Stimulated activated CD4-positive, alpha-beta T cell treated with anti-CD3 and anti-CD28 coated beads, TNF-alpha, amount 100 ng/mL, for 1 hour (primary cell): ENCODE measurements at places on chromosomes 11 and 22.

DNA sequence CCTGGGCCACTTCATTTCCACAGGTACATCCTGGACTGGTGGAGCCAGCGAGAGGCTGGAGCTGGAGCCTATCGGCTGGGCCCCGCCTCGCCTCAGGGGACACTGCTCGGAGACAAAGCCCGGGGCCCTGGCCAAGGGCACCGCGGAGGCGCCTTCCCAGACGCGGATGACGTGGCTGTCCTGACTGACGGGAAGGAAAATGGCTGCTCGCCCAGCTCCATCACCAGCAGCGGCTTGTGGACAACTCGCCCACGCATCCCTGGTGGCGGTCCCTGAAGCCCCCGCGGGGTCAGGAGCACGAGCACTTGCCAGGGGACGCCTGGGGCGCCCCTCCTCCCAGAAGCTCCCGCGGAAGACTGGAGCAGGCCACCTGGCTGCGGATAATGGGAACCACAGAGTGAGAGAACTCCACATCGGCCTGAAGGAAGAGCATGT, 49.6 kb downstream of the CECR2 start:
- DNase-seq = no peak

DNA sequence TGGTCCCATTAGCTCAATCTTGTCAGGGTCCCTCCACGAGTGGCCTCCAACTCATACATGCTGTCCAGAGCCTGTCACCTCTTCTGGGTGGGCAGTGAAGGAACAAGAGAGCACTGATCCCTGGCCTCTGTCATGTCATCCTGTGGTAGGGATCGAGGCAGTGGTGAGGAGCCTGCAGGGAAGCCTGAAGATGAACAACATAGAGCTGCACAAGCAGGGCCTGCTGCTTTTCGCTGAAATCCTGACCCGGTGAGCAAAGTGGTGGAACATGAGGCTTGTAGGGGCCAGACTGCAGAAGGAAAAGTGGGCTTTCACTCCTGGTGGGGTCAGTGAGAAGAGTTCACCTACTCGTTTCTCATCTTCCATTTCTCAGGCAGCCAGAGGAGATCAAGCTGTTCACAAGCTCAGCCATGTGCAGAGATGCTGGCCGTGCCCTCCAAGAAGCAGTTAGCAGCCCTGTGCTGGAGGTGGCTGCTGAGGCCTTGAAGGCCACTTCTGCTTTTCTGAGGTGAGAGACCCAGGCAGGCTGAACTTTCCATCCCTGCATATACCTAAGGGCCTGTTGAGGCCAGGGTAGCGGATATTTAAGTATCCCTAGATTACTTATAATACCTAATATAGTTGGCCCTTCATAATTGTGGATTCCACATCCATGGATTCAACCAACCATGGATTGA, 32.9 kb downstream of the MEI1 start:
- no peak for DNase-seq

GRCh38 chr11:122271745-122272144, 155.7 kb upstream of the BLID start:
- DNase-seq = no peak

DNA sequence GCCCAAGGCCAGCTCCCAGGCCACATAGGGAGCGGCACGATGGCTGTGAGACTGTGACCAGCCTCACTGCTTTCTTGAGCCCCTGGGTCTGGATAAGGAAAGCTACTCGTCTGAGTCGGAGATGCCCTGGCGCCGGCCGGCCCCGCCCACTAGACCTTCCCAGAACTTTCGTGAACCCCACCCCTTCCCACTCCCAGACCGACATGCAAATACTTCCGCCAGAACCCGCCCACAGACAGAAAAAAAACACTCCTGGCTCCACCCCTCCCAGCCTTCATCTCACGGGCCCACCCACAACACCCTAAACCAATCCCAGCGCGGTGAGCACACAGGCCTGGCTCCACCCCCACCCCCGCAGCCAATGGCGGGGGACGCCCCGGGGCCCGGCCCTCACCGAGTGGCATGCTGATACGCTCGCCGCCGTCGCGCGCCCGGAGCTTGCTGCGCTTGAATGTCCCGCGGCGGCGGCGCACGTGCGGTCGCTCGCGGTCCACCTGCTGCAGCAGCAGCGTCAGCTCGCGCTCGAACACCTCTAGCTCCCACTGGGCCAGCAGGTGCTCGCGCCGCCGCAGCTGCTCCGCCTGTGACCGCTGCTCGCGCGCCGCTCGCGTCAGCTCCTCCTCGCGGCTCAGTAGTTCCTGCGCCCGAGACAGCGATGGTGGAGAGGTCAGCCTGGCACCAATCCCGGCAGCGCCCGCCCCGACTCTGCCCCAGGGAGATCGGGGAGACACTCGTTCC, 7.0 kb downstream of the MAP3K11 start:
- DNase-seq = no peak

DNA sequence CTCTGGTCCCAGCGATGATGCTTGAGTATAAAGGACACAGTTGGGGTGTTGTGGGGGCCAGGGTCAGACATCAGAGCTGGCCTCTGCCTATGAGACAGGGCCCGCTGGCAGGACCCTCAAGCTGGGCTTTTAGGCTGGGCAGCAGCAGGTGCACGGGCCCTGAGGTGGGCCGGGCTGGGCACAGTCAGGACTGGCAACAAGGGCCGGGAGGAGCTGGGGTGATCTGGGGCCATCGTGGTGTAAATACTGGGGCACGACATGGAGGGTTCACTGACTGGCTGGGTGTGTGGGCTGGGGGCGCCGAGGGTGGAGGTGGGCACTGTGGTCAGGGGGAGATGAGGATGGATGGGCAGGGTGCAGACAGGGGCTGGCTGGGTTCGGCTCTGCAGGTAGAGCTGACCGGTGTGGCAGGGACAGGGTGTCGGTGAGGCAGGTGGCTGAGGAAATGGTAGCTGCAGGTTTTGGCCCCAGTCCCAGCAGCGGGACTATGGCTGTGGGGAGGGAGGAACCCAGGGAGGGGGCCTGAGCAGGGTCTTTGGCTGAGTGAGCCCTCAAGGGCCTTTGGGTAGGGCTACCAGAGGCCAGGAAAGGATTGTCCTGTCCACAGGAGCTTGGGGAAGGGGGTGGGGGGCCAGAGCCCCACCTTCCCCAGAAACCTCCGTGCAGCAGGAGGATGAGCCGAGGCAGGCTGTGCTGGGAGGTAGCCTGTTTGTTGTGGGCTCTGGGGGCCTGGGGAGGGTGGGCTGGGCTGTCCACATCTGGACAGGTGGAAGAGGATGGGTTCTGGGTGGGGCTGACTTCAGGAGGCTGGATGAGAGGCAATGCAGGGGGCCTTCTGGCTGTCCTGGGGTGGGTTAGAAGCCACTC, 81.4 kb downstream of the KCNQ1 start:
- no peak for DNase-seq

GRCh38 chr22:29245626-29246385, 22.0 kb downstream of the RHBDD3 start:
- peak; percentile 54 for DNase-seq

DNA sequence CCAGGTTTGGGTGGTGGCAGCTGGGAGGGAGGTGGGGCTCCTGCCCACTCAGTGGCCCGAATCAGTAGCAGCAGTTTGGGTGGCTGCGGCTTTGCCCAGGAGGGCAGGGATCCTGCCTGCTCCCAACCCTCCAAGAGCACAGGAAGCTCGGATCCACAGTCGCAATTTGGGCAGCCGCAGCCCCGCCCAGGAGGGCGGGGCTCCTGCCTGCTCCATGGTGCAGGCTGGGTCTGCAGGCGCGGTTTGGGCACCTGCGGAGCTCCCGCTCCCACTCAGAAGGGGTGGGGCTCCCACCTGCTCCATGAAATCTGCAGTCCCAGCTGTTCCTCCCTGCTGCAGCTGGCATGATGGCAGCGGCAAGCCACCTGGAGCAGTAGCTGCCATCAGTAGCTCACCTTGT, 38.1 kb upstream of the CALCB start:
- no peak for DNase-seq

- no peak for DNase-seq
Observed at GRCh38 chr22:21573750-21574494, 6.4 kb downstream of the UBE2L3 start.

DNA sequence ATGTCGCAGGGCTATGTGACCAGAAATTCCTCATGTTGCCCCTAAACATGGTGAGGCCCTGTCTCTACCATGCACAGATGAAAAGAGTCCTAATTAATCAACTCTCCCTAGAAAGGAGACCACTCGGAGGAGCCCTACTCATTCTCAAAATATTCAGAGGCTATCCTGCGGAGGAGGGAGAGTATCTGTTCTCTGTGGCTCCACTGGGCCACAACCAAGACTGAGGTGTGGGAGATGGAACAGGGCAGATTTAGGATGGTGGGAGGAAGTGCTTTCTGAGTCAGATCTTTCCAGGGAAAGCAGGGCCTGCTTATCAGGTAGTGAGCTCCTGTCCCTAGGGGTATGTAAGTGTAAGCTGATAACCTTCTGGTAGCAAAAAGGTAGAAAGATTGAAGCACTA, 37.0 kb upstream of the PRDM11 start:
- DNase-seq = no peak

DNA sequence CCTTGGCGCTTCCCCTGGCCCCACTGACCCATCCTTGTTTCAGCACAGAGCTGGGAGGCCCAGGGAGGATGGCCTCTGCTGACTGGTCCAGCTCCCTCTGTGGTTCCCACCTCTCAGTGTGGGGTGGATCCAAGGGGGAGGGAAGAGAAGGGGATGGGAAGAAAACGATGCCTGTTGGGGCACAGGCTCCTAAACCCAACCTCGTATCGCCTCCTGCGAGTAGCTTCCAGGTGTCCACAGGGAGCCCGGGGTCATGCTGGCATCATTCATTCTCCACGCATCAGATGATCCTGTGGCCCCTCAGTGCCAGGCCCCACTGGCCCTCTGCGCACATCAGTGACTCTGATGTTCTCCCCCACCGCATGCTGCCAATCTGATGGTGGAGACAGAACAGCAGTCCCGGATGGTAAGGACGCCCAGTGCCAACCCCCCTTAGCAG, 5.1 kb downstream of the MYEOV start:
- DNase-seq = no peak

DNA sequence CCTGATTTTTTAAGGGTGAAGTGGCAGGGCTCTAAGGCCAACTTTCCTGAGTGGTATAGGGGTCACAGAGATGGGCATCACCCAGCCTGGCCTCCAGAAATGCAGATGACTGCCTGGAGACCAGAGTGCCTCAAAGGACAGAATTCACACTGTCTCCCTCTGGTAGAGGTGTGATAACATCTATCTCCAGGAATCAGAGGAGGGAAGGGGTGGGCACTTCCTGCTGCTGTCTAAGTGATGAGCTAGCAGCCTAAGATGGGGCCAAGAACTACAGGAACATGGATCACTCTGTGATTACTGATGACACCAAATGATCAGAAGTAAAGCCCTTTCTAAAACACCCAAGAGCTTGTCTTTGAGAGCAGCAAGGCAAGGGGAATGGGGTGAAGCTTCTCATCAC, 61.9 kb downstream of the C11orf58 start:
- no peak for DNase-seq

GRCh38 chr11:115338476-115338875, 165.7 kb downstream of the CADM1 start:
- DNase-seq = no peak

DNA sequence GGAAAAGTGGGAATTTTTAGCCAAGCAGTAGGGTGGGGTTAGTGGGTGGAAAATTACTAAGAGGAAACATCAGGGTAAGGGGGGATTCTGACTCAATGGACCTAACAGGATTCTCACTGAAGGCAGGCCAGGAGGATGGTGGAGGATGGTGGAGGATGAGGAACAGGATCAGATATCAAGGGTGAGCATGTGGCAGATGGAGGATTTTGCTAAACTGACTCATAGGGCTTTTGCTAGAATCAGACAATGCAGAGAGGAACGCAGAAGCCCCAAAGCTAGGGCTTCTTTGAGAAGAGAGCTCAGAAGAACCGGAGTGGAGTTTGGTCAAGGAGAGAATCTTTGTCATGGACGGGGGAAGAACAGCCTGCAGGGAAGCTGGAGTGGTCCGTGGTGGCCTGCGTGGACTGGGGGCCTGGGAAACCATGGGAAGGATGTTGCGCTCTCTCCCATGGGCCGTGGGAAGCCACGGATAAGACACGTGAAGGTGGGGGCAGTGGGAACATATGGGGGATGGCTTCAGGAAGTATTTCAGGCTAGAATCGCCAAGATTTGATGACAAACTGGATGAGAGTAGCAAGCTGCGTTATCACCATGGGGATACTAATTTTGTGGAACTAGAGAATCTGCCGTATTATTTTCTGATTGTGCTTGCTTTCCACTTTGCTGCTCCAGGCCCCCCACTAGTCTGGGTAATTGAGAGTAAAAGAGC, 165.2 kb downstream of the LDLRAD3 start:
- DNase-seq = no peak

- no peak for DNase-seq
Observed at GRCh38 chr11:29507376-29507775, 509.5 kb downstream of the KCNA4 start.

- DNase-seq = no peak
Observed at GRCh38 chr11:115423728-115424459, 80.3 kb downstream of the CADM1 start.

DNA sequence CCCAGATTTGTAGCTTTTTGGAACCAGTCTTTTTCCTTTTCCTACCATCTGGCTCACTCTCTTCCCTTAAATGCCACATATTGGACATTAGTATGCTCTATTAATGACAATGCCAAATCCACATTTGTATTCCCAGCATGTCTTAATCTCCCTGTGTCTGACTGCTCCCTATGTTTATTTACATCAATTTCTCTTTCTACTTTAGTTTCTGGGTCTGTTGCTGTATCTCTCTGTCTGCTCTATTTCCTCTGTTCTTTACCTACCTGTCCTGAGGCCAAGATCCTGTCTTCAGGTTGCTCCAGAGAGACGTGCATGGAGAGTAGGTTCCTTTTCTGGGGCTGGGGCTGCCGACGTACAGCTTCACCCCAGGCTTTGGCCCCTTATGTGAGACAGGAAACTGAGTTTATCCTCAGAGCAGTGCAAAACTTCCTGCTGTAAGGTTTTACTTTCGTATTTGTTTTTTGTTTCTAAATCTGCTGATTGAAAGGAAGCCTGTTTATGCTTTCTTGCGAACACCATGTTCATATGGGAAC, 25.6 kb downstream of the OR2AG2 start:
- DNase-seq = no peak

DNA sequence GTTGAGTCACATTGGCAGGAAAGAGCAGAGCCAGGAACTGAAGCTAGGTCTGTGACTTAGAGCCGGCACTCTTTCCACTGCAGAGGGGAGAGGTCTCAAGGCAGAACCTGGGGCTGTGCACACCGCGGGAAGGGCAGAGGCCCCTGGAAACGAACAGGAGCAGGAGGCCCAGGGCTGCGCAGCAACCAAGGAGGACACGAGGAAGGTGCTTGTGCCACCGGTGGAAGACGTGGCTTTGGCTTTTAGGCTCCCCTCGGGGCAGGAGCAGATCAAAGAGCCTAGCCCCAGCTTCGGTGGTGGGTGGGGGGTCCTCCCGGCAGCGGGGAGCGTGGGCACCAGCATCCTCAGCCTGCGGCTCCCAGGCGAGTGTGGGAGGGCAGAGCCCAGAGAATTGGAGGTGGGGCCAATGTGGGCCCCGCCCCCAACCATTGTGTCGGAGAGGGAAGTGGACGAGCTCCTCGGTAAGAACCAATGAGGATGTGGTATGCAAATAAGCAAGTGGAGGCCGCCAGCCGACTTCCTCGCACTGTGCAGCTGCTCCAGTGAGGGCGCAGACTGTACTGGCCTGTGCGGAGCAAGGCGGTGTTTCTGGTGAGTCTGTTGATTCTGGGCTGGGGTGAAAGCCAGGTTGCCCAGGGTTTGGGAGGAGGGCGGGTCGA, at the start of gene CCDC116:
Gene CCDC116 (plus strand): TSS at position 524 of the 659 bp plus-strand sequence. CDS start 422 bp downstream, outside the sequence.
- DNase-seq = no peak
